Natural killer cell treated with Interleukin-12 subunit alpha and Interleukin-12 subunit beta and Interleukin-15 and Interleukin-18, amount 100 ng/mL, for 72 hours (primary cell): ENCODE measurements at places on chromosomes 6 and 20. TPM values are rescaled to one million over a fixed set of nuclear protein-coding genes. Genes with fewer than 3 reads are reported as not detected.

DNA sequence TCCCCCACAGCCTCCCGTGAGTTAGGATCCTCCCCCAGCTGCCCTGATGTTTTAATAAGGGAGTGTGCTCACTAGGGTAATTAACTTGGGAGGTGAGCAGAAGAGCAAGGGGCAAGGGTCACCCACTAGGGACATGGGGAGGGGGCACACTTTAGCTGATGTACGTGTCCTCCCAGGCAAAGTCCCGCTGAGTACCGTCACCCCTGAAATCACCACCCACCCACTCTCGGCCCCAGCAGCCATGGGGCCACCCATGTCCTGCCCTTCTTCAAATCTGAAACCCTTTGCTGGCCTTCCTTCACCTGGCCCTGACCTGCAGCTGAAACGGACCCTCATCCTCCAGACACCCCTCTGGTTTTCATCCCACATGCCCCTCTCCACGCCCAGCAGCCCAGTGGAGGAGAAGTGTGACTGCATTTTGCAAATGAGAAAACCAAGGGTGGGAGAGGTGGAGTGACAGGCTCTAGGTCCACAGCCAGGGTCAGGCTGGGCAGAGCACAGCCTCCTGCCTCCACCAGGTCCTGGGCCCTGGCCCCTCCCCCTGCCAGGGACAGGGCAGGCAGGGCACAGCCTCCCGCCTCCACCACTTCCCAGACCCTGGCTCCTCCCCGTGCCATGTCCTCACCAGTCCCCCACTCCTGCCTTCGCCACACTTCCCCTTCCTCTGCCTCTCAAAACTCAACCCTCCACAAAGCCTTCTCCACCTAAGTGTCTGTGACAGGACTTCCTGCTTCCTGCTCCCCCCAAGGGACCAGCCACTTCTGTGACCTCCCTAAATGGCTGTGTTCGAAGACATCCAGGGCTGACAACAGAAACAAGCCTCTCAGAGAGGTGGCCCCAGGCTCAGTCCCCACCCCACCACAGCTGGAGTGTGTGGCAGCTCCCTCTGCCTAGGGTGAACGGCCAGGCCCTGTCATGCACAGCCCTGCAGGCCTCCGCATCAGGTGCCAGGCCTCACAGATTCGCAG lies 15.1 kb downstream of the ACSS1 start:
- H3K36me3 ChIP-seq, result no peaks in the 10 kb centered on the region
- H3K27ac ChIP-seq, result peak overlapping the region; percentile 97
- peak; percentile 70 for DNase-seq
- peak overlapping the region; percentile 76 for H3K4me3 ChIP-seq

DNA sequence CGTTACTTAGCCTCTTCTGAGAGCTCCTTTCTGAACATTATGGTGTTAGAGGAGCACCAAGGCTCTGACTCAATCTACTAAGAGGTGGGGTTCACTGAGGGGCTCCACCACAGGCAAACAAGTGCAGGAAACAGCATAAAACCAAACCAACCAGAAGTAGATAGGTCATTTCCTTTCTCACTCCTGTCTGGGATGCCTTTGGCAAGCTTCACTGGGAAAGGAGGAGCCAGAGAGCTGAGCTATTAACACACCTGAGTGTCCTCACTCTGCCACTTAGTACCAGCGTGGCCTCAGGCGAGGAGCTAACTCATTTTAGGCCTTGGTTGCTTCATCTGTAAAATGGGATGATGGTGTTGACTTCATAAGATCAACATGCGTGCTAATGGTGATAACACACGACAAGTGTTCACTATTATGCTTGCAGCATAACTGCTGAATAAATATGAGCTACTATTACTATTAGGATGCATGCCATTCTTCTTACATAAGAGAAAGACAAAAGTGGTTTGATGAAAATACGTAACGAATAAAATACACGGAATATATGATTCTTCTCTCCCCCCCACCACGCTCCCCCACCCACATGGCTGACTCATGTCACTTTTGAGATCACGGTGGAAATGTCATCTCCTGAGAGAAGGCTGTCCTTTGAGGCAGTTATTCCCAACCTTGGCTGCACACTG lies 185.4 kb downstream of the BCAS1 start:
- no peaks in the 10 kb centered on the region for H3K27me3 ChIP-seq
- H3K27ac ChIP-seq, result no peak overlapping the region
- H3K4me1 ChIP-seq, result peaks cover 17% of the 10 kb centered on the region
- no peaks in the 10 kb centered on the region for H3K36me3 ChIP-seq

DNA sequence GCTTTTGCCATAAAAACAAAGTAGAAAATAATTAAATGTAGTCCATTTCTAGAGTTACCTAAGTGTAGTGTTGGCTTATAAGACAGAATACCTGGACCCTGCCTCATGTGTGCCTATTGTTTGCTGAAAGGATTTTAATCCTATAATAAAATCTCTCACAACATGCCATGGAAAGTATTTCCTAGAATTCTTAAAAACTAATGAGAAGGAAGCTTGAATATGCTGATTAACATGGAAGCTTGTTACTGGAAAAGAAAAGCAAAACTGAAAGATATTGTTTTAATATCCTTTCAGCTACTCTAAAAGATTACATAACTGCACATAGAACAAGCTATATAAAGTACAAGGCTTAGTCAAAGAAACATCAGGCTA lies 18.0 kb upstream of the FAM135A start:
- H3K27ac ChIP-seq, result no peak overlapping the region
- peaks cover 20% of the 10 kb centered on the region for H3K27me3 ChIP-seq
- H3K4me3 ChIP-seq, result no peak overlapping the region
- H3K36me3 ChIP-seq, result no peaks in the 10 kb centered on the region
- H3K4me1 ChIP-seq, result no peaks in the 10 kb centered on the region

DNA sequence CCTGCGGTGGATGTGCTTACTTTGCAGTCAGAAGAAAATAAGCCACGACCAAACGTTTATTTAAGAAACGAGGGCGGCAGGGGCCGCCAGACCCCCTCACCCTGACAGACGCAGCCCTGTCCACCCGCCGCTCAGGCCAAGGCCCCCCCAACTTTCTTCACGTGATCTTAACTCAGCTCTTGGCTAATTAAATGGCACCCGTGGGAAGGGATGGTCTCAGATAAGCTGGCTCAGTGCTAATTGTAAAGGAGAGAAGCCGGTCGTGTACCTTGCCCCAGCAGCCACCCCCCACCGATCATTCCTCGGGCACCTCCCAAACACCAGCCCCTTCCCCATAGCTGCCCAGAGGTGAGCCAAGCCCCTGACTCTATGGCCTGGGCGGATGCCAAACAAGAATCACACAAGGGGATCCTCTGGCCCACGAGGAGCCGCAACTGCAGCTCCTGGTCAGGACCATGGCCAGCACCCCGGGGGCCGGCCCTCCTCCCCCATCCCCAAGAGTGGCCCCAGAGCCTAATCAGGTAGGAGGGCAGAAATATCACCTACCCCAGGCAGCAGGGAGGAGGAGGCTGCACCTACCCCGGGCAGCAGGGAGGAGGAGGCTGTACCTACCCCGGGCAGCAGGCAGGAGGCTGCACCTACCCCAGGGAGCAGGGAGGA lies 11.2 kb downstream of the KCNQ2 start:
- no peak overlapping the region for H3K27ac ChIP-seq
- no peaks in the 10 kb centered on the region for H3K36me3 ChIP-seq
- H3K27me3 ChIP-seq, result peaks cover 6% of the 10 kb centered on the region
- H3K4me1 ChIP-seq, result no peaks in the 10 kb centered on the region
- H3K4me3 ChIP-seq, result no peak overlapping the region
- DNase-seq, result no peak

DNA sequence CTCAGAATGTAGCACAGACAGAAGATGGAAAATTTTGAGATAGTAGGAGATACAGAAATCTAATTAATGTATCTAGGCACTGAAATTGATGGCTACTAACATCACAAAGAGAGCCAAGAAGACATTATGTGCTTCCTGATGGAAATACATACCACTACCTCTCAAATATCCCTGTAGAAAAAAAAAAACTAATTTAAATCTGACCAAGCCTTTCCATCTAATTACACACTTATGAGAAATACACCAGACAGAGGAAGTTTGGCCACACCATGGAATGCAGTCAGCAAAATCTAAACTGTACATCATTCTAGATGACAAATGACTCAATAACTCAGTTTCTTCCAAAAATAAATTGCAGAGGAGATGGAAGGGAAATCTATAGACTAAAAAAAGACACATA lies 18.9 kb downstream of the VPS52 start:
- no peak overlapping the region for H3K4me3 ChIP-seq
- H3K27ac ChIP-seq, result peak overlapping the region; percentile 29
- no peak for DNase-seq
- H3K36me3 ChIP-seq, result peaks cover 16% of the 10 kb centered on the region

DNA sequence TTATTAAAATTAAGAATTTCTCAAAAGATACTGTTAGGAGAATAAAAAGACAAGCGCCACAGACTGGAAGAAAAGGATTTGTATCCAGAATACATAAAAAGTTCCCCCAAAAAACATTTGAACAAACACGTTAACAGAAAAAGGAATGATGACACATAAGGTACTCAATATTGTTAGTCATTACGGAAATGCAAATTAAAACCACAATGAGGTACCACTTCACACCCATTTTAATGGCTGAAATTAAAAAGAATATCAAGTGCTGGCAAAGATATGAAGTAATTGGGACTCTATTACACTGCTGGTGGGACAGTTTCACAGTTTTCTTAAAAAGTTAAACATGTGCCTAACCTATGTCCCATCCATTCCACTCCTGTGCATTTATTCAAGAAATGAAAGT lies 51.4 kb downstream of the HECA start:
- H3K4me1 ChIP-seq, result peaks cover 34% of the 10 kb centered on the region
- H3K27me3 ChIP-seq, result no peaks in the 10 kb centered on the region
- no peak for DNase-seq
- peak overlapping the region; percentile 51 for H3K4me3 ChIP-seq

DNA sequence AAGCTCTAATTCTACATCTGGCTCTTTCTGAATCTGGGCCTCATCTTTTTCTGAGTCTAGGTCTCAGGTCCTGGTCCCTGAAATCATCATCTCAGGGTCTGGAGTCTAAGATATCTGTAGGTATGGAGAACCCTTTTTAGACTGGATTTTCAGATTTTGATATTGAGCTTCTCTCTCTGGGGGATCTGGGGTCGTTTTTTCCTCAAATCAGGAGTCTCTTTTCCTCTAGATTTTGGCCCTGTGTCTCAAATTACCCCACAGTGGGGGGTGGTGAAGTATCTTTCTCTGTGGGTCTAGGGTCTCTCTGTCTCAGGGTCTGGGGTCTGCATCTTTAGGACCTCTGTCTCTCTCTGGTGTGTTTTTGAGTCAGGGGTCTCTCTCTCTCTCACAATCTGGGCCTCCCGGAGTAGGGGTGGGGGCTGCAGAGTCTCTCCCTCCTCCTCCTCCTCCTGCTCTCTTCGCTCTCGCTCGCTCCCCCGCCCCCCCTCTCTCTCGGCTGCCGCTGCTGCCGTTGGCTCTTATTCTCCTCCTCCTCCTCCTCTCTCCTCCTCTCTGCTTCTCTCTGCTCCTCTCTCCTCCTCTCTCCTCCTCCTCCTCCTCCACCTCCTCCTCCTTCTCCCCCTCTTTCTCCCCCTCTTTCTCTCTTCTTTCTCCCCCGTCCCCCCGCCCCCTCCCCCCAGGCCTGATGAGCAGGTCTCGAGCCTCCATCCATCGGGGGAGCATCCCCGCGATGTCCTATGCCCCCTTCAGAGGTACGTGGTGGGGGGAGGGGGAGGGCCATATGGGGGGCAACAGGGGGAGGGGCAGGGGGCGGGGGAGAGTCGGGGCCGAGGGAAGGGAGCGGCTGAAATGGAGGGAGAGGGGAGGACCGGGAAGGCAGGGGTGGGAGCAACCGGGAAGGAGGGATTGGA lies at the start of gene SYNGAP1:
Gene SYNGAP1 (plus strand): TSS at position 486 of the 911 bp plus-strand sequence. CDS start 200 bp downstream, at position 686.
- peak within 1 kb of the TSS; percentile 100 for H3K27ac ChIP-seq
- DNase-seq, result no peak
- peak within 1 kb of the TSS; percentile 99 for H3K4me3 ChIP-seq
- peaks cover 73% of the 10 kb centered on the region for H3K4me1 ChIP-seq
- H3K27me3 ChIP-seq, result no peaks in the 10 kb centered on the region

SLC25A27 gene
- not detected for total RNA-seq

HRH3 gene
- total RNA-seq, result not detected

GLP1R gene
- not detected for total RNA-seq
